ENCODE measurements at places on chromosomes 16 and 17.

- DNase-seq: no peak
Observed at GRCh38 chr17:56367366-56367765, 214.1 kb downstream of the ANKFN1 start.

- no peak for DNase-seq
Observed at GRCh38 chr17:9123594-9124553, 102.6 kb downstream of the NTN1 start.

DNA sequence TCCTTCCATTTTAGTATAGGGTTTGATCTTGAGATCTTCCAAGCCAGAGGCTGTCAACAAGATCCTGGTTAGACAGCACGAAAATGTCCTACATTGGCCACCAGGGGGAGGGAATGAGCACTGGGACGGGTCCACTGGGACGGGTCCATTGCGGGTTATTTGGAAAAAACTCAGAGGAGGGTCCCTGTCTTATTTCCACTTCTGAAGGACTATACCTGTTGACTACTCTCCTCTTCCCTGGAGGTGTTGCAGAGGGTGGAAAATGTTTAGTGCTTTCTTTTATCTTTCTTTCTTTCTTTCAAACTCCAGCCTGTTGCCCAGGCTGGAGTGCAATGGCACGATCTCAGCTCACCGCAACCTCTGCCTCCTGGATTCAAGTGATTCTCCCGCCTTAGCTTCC lies 2.5 kb downstream of the TTLL6 start:
- peak; percentile 54 for DNase-seq

DNA sequence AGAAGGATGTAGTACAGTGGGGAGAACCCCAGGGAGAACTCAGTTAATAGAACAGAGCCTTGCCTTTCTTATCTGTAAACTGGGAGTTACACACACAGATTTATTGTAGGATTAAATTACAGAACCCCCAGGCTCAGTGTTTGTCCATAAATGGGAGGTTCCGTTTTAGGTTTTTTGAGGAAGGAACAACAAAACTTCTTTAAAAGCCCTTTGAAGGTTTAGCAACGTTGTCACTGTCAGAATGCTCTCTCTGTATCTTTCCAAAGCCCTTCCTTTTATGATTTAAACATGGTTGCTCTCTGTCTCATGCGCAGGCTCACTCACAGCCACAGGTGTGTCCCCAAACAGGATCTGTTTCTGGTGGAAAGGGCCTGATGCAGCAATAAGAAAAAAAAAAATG lies 9.4 kb upstream of the GNA13 start:
- no peak for DNase-seq

DNA sequence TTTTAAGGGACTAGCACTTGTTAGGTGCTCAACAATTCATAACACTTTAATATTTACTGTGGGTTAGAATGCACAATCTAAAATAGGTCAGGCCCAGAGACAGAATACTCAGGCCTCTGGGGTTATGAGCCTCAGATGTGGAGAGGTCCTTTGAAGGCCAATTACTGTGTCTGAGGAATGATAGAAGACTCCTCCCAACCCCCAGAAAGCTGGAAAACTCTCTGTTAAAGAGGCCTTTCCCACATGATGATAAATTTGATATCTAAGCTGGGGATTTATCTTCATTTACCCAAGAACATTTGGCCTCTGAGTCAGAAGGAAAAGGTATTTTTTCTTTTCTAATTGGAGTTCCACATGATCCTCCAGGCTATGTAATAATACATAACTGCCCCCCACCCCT lies 41.1 kb upstream of the MMD start:
- DNase-seq: no peak

DNA sequence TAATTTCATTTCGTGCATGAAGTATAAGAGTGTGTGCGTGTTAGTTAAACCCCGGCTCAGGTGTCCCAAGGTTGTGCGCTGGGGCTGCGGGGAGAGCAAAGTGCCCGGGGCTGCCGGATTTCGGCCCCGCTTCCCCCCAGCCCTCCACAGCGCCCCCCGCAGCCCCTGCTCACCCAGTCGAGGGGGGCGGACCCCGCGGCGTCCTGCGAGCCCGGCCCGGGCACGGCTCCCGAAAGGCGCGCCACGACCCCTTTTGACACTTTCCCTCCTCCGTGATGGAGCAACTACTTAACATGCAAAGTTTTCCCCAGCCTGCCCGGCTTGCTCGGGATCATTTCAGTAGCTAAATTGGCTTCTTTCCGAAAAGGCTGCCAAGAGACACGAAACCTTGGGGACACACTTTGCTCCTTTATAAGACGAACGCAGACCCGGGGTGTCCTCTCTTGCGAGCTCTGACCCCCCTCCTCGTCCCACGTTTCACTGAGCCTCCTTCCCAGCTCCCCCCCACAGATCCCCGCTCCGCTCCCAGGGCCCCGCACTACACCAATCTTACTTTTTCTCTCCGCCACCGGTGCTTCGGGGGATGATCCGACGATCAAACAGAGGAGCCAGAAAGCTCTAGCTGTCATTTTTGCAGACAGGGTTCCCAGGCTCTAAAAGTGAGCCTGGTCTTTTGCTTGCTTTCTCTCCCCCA lies 552 bp downstream of the C17orf58 start:
- DNase-seq: peak; percentile 26

DNA sequence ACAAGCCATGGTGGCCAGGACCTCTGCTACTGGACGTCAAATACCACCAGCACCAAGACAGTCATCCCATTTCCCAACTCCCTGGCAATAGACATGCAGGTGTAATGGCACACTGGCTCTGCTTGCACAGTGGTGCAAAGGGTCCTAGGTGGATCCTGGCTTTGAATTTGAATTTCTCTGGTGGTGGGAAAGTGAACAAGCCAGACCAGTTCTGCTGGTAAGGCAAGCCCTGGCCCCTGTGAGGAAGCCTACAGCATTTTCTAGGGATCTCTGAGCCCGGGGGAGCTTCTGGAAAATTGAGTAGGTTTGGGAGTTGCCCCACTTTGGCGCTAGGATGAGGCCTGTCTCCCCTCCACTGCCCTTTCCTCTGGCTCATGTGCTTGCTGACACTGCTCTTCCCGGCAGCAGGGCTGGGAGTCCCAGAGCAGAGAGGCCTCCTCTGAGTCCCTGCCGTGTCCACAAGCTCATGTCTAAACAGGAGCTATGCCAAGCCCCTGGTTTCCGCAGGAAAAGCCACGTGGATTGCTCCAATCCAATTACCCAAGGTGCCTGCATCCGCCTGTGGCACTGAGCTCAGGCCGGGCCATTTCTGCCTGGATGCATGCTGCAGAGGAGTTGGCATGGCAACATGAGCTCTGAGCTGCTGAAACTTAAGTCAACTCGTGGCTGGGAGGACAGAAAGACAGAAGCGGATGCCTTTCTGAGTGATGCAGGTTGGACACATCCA lies 67.0 kb downstream of the PRMT7 start:
- DNase-seq: no peak

GRCh38 chr17:16969931-16970906 lies 1.7 kb downstream of the TNFRSF13B start:
- no peak for DNase-seq

GRCh38 chr16:26295625-26296304 lies 604.0 kb downstream of the HS3ST4 start:
- no peak for DNase-seq

- DNase-seq: peak; percentile 13
Observed at GRCh38 chr17:10772425-10773380, 31.2 kb downstream of the TMEM238L start.

DNA sequence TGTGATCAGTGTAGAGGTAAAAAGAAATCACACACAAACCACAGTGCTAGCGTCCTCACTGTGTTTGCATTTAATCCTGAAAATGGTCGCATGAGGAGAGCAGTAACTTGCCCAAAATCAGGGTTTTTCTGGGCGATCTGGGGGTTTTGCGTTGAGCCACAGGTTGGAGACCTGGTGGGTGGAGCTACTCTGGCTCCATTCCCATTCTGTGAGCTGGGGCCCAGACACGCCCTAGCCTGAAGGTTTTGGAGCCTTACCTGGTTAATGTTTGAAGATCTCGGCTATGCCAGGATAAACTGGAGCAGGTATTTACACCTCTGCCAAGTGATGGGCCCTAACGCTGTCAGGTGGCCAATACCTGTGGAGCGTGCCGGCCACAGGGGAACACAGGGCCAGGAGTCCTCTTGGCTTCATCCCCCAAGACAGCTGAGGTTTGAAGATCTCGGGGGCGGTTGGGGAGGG lies 48.4 kb downstream of the MPRIP start:
- no peak for DNase-seq

GRCh38 chr17:58184986-58185761 lies 7.4 kb upstream of the EPX start:
- DNase-seq: no peak

- DNase-seq: no peak
Observed at GRCh38 chr17:59161477-59161876, 5.9 kb downstream of the PRR11 start.

- no peak for DNase-seq
Observed at GRCh38 chr17:80800481-80801391, 190.9 kb upstream of the CHMP6 start.

- DNase-seq: peak; percentile 71
Observed at GRCh38 chr16:85275533-85276249, 163.4 kb upstream of the CIBAR2 start.

- no peak for DNase-seq
Observed at GRCh38 chr16:630815-631405, at the start of gene WFIKKN1. Gene WFIKKN1 (plus strand): TSS chr16:630985. CDS start chr16:631254, 269 bp downstream.

DNA sequence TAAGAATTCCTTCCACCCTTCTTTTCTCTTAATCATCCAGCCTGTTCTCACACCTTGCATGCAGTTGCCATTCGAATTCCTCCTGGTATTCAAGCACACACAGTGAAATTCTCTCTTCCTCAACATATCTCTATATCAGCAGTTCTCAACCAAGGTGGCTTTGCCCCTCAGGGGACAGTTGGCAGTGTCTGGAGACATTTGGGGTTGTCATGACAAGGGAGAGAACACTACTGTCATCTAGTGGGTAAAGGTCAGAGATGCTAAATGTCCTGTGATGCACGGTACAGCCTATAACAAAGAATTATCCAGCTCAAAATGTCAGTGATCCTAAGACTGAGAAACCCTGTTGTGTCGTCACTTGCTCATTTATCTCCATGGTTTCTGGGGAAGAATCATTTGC lies 94.8 kb upstream of the CPHXL start:
- no peak for DNase-seq

DNA sequence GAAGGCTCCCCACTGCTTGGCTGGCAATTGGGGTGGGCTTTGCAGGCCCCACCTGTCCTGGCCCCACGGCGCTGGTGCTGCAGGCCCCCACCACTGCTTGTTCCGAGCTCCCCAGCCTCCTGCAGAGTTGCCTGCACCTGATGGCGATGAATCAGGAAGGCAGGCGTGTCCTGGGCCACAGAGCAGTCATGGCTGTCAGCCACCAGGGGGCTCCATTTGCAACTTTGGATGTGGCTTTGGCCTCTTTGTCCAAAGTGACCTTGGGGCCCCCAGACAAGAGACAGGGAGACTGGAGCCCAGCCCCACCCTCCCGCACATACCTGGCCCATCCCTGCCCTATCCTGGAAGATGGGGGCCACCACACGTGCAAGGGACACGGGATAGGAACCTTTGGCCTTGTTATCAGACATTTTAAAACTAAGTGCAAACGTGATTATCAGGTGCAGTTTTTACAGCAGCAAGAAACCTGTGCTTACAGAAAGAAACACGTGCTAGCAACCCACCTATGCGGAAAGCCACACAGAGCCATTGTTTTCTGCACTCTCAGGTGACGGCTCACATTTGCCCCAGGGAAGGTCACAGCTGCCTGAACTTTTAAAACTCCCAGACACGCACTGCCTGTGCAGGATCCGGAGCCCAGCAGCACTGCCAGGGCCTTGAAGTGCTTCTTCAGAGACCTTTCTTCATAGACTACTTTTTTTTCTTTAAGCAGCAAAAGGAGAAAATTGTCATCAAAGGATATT lies at the start of gene DNASE1:
Gene DNASE1 (plus strand): TSS at position 443 of the 743 bp plus-strand sequence. CDS start 683 bp downstream, outside the sequence.
- DNase-seq: peak; percentile 56

DNA sequence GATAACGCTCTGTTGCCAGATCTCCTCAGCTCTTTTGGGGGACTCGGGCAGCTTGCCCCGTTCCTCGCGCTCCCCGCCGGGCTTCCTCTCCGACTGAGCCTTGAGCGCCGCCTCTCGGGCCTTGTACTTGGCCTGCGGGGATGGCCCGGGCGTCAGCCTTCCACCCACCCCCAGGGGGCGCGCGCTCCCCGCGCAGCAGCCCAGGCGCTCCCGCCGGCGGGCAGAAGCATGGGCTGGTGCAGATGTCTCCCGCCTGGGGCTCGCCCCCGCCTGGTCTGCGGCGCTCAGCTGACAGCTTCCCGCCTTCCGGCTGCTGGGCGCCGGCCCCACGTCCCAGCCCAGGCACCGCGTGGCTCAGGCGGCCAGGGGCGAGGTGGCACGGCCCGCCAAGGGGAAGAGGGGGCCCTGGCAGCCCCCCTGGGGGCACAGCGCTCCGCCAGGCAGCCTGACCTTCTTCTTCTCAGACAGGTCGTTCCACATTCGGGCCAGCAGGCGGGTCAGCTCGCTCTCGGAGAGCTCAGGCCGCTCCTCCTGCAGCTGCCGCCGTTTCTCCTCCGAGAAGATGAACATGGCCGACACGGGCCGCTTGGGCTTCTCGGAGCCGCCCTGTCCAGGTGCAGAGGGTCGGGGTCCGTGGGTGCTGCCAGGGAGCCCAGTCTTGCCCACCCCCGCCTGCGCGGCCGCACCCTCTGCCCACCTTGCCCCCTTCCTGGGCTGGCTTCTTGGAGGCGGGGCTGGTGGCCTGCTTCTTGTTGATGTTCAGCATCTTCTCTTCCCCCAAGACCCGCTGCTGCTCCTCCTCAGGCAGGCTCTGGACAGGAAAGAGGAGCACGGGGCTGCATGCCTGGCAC lies 8.9 kb downstream of the UBTF start:
- DNase-seq: peak; percentile 90

- DNase-seq: no peak
Observed at GRCh38 chr16:14015461-14015860, 55.7 kb upstream of the MRTFB start.

DNA sequence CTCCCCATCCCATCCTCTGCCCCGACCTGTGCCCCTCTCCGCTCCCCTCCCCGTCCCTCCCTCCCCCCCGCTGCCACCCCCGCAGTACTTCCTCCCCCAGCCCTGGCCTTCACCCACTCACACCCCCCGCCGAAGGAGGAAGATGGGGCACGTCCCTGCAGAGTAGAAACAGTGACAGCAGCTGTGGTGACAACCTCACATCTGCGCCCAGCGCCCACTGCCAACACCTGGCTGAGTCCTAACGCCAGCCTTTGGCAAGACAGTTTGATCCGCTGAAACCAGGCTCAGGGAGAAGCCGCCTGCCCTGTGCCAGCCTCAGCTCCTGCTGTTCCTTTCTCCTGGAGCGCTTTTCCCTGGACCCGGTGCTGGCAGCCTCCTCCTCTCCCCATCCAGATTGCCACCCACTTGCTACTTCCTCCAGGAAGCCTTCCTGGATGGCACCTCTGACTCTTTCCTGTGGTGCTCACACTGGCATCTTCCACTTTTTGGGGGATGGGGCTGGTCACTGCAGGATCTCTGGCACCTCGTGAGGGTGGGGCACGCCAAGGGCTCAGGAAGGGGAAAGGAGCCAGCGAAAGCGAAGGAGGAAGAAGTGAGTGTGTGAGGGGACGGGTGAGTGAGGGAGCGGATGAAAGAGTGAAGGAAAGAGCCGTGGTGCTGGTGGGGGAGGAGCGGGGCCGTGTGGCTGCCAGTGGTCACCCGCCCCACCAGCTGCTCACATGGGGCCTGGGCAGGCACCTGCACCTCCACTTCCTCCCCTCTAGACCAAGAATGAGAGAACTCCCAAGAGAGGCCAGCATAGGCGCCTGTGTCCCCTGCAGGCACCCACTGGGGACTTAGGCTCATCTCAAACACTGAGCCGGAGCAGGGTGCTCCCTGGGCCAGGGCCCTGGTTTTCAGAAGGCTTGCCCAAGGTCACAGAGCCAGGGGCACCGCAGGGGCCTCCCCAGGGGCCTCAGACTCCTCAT lies 27.0 kb downstream of the ZFPM1 start:
- peak; percentile 40 for DNase-seq

All from stimulated activated CD4-positive, alpha-beta T cell treated with anti-CD3 and anti-CD28 coated beads, Interleukin-4, amount 100 ng/mL, for 1 hour (primary cell).